B cell (primary cell): ENCODE measurements at places on chromosomes 11 and 22.

- DNase-seq, result no peak
Observed at GRCh38 chr22:24432059-24432853, 4.9 kb downstream of the ADORA2A start.

DNA sequence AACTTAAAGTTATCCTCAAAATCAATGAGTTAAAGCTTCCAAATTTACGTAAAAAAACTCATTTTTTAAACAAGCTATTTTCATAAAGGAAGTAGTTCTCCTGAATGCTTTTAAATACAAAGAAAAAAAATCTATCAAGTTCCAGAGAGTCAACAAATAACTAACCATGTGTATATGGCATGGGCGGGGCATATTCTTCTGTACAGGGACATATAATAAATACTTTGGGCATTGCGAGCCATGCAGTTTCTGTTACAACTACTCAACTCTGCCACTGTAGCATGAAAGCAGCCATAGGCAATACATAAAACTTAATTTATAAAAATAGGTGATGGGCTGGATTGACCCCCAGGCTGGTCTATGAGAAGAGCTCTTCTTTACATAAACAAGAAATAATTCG lies 57.8 kb downstream of the BTBD10 start:
- DNase-seq, result no peak

DNA sequence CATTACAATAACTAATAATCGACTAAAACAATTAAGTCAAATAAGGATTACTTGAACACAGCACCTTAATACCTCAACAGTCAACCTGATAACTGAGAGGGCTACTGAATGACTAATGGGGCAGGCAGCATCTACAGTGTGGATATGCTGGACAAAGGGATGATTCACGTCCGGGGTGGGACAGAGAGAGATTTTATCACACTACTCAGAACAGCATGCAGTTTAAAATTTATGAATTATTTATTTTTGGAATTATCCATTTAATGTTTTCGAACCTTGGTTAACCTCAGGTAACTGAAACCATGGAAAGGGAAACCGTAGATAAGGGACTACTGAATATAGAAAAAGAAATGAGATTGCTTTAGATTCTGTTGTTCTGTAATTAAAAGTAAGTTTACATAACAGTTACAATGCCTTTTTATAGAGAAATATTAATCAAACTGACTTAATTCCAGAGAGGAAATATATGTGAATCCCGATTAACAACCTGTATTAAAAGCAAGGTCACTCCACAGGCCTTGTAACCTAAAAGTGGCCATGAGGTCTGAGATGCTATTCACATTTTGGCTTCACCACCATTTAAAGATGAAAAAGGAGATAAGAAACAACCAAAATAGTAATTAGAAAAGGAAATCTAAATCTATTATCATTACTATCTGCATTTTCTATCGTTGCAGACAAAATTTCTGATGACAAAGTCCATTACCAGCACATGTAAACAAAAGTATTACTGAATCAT lies 119.0 kb upstream of the TP53AIP1 start:
- DNase-seq, result no peak

DNA sequence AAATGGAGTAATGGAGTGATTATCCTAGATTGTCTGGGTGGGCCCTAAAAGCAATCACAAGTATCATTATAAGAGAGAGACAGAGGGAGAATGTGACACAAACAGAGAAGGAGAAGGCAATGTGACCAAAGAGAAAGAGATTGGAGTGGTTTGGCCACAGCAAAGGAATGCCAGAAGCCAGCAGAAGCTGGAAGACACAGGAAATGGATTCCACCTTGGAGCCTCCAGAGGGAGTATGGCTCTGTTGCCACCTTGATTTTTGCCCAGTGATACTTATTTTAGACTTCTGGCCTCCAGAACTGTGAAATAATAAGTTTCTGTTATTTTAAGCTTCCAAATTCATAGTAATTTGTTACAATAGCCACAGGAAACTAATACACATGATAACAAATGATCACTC lies 36.8 kb upstream of the OR5P2 start:
- DNase-seq, result no peak

DNA sequence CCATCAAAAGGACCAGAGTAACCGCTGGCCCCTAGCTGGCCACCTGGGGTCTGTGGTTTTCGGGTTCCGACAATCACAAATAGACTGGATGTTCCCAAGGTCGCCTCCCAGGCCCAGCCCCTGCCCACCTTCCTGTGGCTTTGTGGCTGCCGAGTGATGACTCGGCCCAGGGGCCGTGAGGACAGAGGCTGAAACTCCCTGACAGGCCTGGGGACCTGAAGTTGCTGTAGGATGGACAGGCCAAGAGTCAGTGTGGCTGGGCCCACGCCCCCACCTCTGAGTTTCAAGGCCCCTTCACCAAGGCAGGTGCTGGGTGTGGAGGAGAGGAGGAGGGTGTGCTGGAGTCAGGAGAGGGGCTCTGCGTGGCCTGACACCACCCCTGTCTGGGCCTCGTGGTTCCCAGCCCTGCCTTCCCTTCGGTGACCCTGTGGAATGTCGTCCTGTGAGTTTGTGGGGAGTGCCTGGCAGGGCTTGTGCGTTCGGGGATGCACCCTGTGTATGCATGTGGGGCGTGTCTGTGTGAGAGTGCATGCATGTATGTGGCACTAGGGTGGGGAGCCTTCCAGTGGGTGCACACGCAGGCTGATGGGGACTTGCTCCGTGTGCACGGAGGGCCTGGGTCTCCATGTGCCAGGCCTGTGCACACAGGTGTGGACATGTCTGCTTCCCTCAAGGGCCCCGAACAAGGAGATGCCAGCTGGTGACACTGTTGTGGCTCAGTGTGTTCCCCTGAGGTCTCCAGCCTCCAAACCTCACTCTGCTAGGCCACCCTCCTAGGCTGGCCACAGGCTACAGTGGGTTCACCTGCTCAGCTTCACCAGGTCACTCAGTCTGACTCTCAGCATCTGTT lies 8.4 kb upstream of the MGAT3 start:
- no peak for DNase-seq

DNA sequence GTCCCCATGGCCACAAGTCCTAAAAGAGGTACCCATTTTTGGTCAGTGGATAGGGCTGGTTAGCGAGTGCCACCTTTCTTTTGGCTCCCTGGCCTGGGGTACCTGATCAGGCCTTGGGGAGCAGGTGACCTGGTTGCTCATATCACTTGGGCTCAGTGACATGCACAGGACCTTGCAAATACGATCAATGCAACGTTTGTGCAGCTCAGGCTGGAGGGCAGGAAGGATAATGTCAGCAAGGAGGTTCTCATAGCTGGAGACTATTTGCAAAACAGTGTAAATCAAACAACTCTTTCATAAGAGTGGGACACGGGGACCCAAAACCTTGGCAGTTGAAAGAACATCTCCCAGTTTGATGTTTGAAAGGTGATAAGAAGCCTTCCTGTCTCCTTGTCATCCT lies 127.4 kb upstream of the CADM1 start:
- no peak for DNase-seq

- DNase-seq, result no peak
Observed at GRCh38 chr22:41661088-41661487, 27.6 kb downstream of the SNU13 start.

- DNase-seq, result no peak
Observed at GRCh38 chr11:44615041-44615755, 49.7 kb downstream of the CD82 start.

- DNase-seq, result no peak
Observed at GRCh38 chr11:47778878-47779483, 11.8 kb upstream of the FNBP4 start.

DNA sequence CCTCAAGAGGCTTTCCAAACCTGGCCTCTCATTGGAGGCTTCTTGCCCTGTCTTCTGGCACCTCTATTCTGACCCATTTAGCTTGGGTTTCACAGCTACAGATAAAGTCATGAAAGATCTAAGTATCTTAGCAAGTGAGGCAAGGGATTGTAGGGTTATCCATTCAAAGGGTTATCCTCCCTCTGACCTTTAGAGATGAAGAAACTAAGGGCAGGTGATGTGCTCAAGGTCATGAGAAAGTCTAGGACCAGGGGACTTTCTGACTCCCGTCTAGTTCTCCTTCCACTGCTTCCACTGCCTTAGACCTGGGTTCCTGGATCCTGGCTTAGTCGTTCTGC lies 7.2 kb downstream of the PHOX2A start:
- DNase-seq, result no peak
